ENCODE measurements at places on chromosomes 2 and 18. TPM values are rescaled to one million over a fixed set of nuclear protein-coding genes. Genes with fewer than 3 reads are reported as not detected.

SEPTIN10 gene
- 3.7 TPM for total RNA-seq

TLK1 gene
- 57.4 TPM for total RNA-seq

GPR45 gene
- not detected for total RNA-seq

NCKAP5 gene
- under 0.01 TPM for total RNA-seq

DOK6 gene
- total RNA-seq: 2.2 TPM

MEIS1 gene
- total RNA-seq: 4.9 TPM

CMPK2 gene
- total RNA-seq: 12.8 TPM

HOXD11 gene
- total RNA-seq: not detected

CHPF gene
- 2.7 TPM for total RNA-seq

CRYBA2 gene
- total RNA-seq: not detected

RALBP1 gene
- 15.6 TPM for total RNA-seq

KIF5C gene
- total RNA-seq: 4.4 TPM

NMUR1 gene
- total RNA-seq: 1.8 TPM

PFN4 gene
- not detected for total RNA-seq

COBLL1 gene
- total RNA-seq: 26.4 TPM

DCC gene
- total RNA-seq: under 0.01 TPM

MDH1B gene
- not detected for total RNA-seq

PARD6G gene
- 0.73 TPM for total RNA-seq
